Astrocyte (in vitro differentiated cells and primary cell): ENCODE measurements at places on chromosomes 1 and 21. TPM values are rescaled to one million over a fixed set of nuclear protein-coding genes. Genes with fewer than 3 reads are reported as not detected.

B3GALT2 gene
- total RNA-seq: 0.39 and 0.60 TPM in 2 replicates

GRCh38 chr21:42350927-42351426, at the start of gene TFF2:
Gene TFF2 (minus strand): TSS chr21:42350994. CDS start chr21:42350957, 37 bp downstream.
- no peaks in the 10 kb centered on the region for H3K36me3 ChIP-seq
- DNase-seq: no peak
- no peaks in the 10 kb centered on the region for H3K4me1 ChIP-seq
- no peak within 1 kb of the TSS for H3K27ac ChIP-seq
- H3K4me3 ChIP-seq: no peak within 1 kb of the TSS

LCA5L gene
- total RNA-seq: 2.0 and 2.8 TPM in 2 replicates

PTPN7 gene
- 0.58 and 0.75 TPM in 2 replicates for total RNA-seq

- H3K4me3 ChIP-seq: no peak overlapping the region
- DNase-seq: no peak
- H3K27me3 ChIP-seq: no peaks in the 10 kb centered on the region
- H3K4me1 ChIP-seq: peaks cover 16% of the 10 kb centered on the region
- H3K27ac ChIP-seq: no peak overlapping the region
- peaks cover 31% of the 10 kb centered on the region for H3K36me3 ChIP-seq
Observed at GRCh38 chr21:46126309-46127238, 28.7 kb downstream of the COL6A2 start.

- H3K27me3 ChIP-seq: no peaks in the 10 kb centered on the region
- H3K36me3 ChIP-seq: no peaks in the 10 kb centered on the region
- DNase-seq: no peak
- peaks cover 4% of the 10 kb centered on the region for H3K4me1 ChIP-seq
- no peak overlapping the region for H3K27ac ChIP-seq
Observed at GRCh38 chr1:232585486-232585885, 44.4 kb downstream of the SIPA1L2 start.

DNA sequence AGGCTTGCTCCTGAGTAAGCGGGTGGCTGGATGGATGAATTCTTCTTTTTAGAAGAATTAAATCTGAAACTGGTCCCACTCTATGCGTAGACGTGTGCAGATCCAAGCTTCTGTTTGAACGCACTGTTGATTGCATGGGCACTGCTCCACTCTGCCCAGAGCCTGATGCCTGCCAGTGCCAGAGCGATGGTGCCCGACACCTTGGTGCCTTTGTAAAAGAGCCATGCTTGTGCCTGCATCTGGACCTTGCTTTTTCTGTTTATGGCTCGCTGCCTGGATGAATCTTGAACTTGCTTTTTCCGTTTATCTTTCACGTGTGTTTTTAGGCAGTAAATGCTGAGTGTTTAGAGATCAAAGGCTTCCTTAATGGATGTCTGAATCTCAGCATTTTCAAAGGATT, 15.0 kb upstream of the PWP2 start:
- H3K4me3 ChIP-seq: no peak overlapping the region
- H3K27ac ChIP-seq: no peak overlapping the region
- H3K36me3 ChIP-seq: peaks cover 38% of the 10 kb centered on the region
- H3K27me3 ChIP-seq: no peaks in the 10 kb centered on the region
- peaks cover 4% of the 10 kb centered on the region for H3K4me1 ChIP-seq
- no peak for DNase-seq
